ENCODE measurements at places on chromosomes 3 and 15.

DNA sequence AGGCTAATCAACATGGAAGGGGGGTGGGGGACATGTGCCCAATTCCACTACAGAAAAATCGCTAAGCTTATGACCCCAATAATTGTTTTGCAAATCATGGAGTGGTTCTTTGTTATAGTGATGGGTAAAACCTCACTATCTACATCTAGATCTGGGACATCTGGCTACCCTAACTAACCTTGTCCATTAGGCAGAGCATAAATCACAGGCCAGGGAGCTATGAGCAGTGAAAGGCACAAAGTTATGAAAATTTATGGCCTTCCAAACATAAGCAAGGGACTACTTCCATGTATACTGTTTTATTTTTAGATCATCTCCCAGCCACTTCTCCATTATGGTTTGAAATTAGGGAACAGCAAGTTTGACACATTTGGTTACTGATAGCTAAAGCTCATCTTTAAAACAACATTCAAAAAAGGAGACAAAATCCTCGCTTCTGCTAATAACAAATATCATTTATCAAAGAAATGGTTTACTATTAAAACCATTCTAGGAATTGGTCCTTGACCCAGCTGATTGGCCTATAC is 78.3 kb downstream of the RSL24D1 start:
- no peak for DNase-seq

GRCh38 chr3:144760831-144761230 is 789.2 kb downstream of the DIPK2A start:
- DNase-seq, result no peak

DNA sequence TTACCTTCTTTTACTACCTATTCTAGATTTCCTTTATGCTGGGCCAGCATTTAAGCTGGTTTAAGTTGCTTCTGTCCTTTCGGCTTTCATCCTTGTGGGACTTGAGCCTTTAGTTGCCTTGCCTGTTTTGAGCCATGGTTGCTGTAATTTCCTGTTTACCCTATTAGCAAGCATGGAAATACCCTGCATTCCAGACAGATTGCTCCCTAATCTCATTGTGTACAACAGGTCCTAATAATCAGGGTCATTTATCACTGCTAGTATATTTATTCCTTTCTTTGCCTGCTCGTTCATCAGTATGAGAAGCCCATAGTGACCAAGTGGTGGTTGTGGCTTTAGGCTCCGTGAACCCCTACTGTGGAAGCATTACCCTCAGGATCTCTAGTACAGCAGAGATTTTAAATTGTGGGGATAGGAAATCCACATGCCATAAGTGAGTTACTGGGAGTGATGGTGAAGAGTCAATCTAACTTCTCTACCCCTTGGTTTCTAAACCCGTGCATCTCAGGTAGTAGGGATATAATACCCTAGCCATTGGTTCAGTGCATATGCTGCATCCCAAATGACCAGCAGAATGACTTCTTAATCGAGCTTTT is 31.9 kb downstream of the NCK1 start:
- DNase-seq, result no peak

DNA sequence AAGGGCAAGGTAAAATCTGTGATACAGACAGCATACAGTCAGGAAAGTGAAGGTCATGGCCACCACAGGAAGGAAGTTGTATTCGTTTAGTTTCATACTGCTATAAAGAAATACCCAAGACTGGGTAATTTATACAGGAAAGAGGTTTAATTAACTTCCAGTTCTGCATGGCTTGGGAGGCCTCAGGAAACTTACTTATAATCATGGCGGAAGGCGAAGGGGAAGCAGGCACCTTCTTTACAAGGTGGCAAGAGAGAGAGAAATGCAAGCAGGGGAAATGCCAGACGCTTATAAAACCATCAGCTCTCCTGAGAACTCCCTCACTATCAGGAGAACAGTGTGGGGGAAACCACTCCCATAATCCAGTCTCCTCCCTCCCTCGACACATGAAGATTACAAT is 353.7 kb upstream of the SEMA6D start:
- DNase-seq, result no peak

DNA sequence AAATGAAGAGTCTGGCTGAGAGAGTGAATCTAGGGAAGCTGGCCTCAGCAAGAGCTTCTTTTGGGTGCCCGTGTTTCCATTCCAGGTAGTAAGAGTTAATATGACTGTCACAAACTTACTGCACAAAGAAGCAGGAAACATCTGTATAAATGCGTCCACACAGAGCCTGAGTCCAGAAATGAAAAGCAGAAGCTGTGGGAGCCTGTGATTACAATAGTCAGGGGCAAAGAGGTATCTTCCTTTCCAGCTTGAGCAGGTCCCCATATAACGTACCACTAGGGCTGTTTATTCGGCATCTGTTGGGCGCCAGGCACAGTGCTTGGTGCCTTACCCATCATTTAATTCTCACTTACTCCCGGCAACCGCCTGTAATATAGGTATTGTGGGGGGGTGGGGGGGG is 40.5 kb upstream of the B3GNT5 start:
- DNase-seq, result no peak

DNA sequence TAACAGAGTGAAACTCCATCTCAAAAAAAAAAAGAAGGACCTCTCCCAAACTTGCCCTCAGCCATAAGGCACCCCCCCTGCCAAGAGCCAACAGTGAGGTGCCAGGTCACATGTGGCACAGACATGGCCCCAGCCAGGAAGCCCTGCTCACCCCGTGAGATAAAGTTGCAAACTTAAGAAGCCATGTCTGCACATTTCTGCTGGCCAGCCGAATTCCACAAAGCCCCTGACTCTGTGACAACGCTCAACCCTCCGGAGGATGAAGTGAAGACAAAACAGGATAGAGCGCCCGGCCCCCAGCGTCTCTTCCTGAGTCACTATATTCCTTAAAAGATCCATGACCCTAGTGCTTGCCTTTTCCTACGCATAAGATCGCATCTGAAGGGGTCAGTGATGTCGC is 188.1 kb downstream of the XXYLT1 start:
- no peak for DNase-seq

DNA sequence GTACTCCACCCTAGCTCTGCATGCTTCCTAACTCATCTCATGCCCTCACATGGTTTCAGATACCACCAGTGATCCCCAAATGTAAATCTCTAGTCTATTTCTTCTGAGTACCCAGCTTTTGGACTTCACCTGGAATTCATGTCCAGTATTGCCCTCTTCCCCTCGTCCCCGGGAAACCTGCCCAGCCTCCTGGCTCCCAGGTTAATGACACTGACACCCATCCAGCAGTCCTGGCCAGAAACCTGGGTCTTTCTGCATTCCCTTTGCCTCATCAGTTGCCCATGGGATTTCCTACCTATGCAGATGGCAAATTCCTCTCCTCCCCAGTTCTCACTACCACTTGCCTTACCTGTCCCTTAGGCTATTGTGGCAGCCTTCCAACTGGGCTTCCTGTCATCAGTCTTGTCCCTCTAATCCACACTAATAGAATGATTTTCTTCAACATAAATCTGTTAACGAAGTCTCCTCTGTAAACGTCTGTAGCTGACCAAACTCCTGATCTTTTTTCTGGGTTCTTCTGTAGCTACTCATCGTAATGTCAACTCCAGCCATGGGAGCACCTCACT is 15.3 kb upstream of the MYLK start:
- DNase-seq, result no peak

DNA sequence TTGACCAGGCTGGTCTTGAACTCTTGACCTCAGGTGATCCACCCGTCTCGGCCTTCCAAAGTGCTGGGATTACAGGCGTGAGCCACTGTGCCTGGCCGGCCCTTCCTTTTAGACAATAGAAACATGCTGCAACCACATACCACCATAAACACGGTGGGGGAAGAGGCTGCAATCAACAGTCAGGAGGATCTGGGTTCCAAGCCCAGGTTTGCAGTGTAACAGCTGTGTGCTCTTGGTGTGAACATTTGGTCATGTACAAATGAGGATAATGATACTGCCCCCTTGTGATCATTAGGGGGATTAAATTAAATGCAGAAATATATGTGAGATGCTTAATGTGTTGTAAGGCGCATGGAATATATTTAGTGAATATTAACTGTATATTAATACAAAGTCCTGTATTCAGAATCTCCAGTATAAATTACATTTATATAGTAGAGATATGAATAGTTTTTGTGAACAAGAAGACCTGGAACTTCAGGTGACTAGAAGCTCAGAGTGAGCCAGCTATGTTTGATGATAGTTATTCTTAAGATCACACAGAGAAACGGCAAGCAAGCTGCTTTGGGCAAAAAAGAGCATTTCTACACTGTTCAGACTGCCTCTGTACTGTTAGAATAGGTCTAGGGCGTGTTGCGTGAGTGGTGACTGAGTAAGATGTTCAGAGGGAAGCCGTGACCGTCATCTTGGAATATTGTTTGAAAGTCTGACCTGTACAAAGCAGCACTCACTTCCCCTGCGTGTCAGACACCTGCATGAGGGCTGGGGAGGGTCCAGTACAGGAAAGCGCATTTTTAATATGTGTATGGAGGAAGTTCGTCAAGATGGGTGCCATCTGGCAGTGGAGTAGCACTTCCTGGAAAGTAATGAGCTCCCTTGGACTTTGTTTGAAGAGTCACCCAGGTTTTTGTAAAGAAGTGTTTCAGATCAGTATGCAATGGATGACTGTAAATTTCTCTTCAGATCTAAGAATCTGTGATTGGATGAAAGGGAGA is 125.8 kb downstream of the PGPEP1L start:
- no peak for DNase-seq

DNA sequence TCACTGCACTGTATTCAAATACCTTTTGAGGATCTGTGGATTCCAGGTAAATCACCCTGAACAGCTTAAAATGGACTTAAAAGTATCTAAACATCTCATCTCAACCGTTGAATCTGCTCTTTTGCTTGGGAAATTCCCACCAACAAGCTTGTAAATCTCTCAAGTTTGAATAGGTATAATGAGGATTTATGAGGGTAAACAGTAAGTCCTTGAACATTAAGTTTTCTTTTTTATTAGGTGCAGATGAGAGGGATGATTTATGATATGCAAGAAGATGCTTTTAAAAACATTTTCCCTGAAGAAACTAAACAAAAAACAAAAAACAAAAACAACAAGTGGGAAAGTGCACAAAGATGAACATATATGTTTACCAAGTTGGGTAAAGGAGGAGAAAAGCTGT is 290.6 kb downstream of the ROBO1 start:
- no peak for DNase-seq

DNA sequence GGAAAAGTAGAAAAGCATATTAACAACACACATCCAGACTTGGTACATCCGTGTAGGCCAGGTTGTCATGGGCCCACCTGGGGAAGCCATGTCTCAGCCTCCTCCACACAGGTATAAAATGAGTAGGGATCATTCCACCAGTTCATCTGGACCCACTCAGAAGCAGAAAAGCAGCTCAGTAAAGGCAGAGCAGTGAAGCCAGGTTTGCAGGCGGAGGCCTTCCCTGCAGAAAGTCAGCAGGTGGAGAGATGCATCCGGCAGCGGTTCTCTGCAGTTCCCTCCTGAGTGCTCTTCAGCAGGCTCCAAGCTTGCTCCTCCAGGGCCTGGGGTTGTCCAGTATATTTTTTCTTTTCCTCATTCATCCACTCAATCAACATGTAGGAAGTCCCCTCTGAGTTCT is 22.1 kb downstream of the LOXL1 start:
- no peak for DNase-seq

Measured in stimulated activated CD8-positive, alpha-beta memory T cell treated with anti-CD3 and anti-CD28 coated beads, Interleukin-15, amount 100 ng/mL, for 24 hours (primary cell).